ENCODE measurements at places on chromosomes 1 and 21. TPM values are rescaled to one million over a fixed set of nuclear protein-coding genes. Genes with fewer than 3 reads are reported as not detected.

Gene TMPRSS15
- total RNA-seq: not detected

Gene OXCT2
- total RNA-seq: 4.5 TPM

Gene PTCH2
- total RNA-seq: 0.22 TPM

Gene LYST
- 38.6 TPM for total RNA-seq

Gene CELA2B
- not detected for total RNA-seq

Gene HAPLN2
- not detected for total RNA-seq

Gene KPRP
- total RNA-seq: not detected

Gene RGS8
- total RNA-seq: under 0.01 TPM

Gene LCE1B
- total RNA-seq: not detected

Gene FAM151A
- not detected for total RNA-seq

Gene KRTAP19-1
- not detected for total RNA-seq

Gene SIK1
- 0.66 TPM for total RNA-seq

Gene NPR1
- 4.1 TPM for total RNA-seq

Gene TMEM269
- total RNA-seq: 0.12 TPM

Gene SPRR2F
- not detected for total RNA-seq

Gene SYT11
- 40.4 TPM for total RNA-seq

Gene ANGPTL1
- 2.1 TPM for total RNA-seq

Gene TBX19
- 0.33 TPM for total RNA-seq

Gene AGT
- 0.22 TPM for total RNA-seq

Gene PGD
- 163 TPM for total RNA-seq

Gene HPDL
- 3.0 TPM for total RNA-seq

Gene IL19
- total RNA-seq: not detected

Gene CD247
- total RNA-seq: not detected

Gene LCE1A
- not detected for total RNA-seq

Gene LRP8
- 58.2 TPM for total RNA-seq

Gene SLC9C2
- total RNA-seq: not detected

Gene TFF2
- total RNA-seq: not detected

Gene CFHR3
- not detected for total RNA-seq

Gene TRMT1L
- total RNA-seq: 28.0 TPM

Gene SPRR2G
- total RNA-seq: not detected

Gene SLC25A34
- total RNA-seq: 0.62 TPM

Gene NPL
- total RNA-seq: 2.0 TPM

Gene SYCP1
- total RNA-seq: not detected

Gene IFI44L
- 2.7 TPM for total RNA-seq

Gene CHI3L1
- 400 TPM for total RNA-seq

Gene CFHR1
- total RNA-seq: 0.25 TPM

Gene BRDT
- total RNA-seq: not detected

Gene PGBD5
- total RNA-seq: 0.11 TPM

Gene MXRA8
- 203 TPM for total RNA-seq

Gene S1PR1
- total RNA-seq: 11.0 TPM

Gene S100A5
- total RNA-seq: 0.66 TPM

Gene SRSF10
- 139 TPM for total RNA-seq

Gene DLGAP3
- under 0.01 TPM for total RNA-seq

Gene CSF3R
- 0.11 TPM for total RNA-seq

Gene DENND1B
- total RNA-seq: 11.0 TPM

Gene EFNA4
- 1.7 TPM for total RNA-seq

Gene AGO1
- total RNA-seq: 13.0 TPM

Gene S100A3
- total RNA-seq: 2.2 TPM

Gene NTMT2
- not detected for total RNA-seq

Gene SPEN
- total RNA-seq: 20.3 TPM

Gene TSNAX
- 34.1 TPM for total RNA-seq

Gene PADI1
- under 0.01 TPM for total RNA-seq

Gene FCRL6
- total RNA-seq: not detected

Gene C4BPA
- not detected for total RNA-seq

All from uterine smooth muscle cell (primary cell).